Stimulated activated CD4-positive, alpha-beta T cell treated with anti-CD3 and anti-CD28 coated beads, Interleukin-15, amount 100 ng/mL, for 1 hour (primary cell): ENCODE measurements at places on chromosomes 3 and 15.

- no peak for DNase-seq
Measured at GRCh38 chr15:35092311-35092710, 7.2 kb upstream of the NANOGP8 start.

DNA sequence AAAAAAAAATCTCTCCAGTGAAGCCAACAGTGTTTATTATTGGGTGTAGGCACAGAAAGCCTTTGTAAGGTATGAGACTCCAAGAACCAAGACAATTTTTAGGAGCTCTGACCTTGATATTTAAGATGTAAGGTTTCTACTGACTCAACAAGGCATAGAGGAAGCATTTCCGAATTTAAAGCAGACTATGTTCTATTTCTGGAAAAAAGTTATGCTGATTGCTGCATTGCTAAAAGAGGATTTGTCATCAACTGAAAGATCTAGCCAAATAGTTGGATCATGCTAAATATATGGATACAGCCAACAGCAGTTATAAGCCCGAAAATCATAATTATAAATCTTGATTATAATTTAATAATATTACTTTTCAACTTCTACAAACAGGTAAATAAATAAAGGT, 53.3 kb upstream of the MELTF start:
- DNase-seq: no peak

DNA sequence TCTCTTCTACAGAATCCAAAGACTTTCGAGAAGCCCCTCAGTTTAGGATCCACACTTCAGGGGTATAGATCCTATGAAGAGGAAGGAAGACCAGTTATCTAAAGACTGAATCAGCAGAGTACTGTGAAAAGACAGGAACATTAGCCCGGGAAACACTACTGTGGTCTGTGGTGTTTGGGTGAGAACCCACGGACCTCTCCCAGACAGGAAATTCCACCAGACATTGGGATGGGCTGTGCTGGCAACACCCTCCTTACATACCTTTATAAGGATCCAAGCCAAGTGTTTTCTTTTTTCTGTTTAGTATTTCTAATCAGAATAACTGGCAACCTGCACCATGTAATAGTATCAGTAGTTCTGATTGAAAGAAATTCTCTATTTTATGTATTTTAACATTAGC, 14.1 kb downstream of the TMEM207 start:
- no peak for DNase-seq

- DNase-seq: no peak
Measured at GRCh38 chr15:91924837-91925495, 71.5 kb downstream of the SLCO3A1 start.

- DNase-seq: no peak
Measured at GRCh38 chr3:15815696-15816095, 17.9 kb upstream of the ANKRD28 start.
